Islet precursor cell (in vitro differentiated cells): ENCODE measurements at places on chromosomes 1 and 21.

DNA sequence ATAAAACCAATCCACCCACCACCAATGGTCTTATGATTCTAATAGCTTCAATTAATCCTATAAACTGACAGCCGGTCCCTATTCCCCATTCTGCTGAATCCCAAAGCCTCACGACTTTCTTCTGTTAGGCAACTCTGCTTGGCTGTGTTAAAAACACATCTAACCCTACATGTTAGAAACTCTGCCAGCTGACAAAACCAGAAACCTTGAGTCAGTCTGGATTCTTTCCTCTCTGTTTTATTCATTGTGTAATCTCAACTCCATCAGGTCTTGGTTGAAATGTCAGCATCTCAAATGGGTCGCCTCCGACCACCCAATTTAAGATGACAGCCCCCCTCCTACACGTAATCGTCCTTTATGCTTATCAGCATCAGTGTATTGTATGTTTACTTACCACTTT lies 312.1 kb downstream of the DISC1 start:
- no peak for DNase-seq

- DNase-seq, result no peak
Measured at GRCh38 chr1:244350027-244350426, 101.7 kb downstream of the ADSS2 start.

GRCh38 chr1:95852483-95853070 lies 618.6 kb downstream of the RWDD3 start:
- DNase-seq, result no peak

DNA sequence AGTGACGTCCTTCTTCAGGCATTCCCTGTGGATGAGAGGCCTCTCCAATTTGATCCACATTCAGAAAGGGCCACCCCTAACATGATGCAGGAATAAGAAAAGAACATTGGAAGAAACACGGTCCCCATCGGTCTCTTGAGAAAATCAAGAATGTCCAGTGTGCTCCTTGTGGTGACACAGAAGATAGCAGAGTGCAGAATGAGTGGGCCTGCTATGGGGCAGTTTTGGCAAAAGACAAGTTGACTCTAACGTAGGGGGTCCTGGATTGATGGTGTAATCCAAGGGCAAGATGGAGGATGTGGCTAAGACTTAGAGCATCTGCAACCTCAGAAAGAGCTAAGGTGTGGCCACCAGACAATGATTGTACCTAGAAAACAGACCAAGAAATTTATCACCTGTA lies 45.1 kb upstream of the COP1 start:
- DNase-seq, result no peak

DNA sequence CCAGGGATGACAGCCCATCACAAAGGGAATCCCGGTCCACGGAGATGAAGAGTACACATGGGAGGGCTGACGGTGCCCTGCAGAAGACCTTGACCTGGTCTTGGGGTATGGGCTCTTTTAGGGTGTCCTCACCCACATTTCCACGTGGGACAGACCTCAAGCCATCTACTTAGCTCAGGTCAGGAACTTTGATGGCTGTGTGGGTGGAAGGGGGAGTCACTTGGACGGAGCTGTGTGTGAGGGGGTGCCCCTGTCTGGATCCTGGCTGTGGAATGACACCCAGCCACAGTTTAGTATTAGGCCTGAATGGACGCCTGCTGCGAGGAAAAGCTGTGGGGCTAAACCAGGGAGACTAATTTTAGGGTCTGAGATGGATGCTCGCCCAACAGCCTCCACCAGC lies 10.9 kb upstream of the MIXL1 start:
- no peak for DNase-seq

DNA sequence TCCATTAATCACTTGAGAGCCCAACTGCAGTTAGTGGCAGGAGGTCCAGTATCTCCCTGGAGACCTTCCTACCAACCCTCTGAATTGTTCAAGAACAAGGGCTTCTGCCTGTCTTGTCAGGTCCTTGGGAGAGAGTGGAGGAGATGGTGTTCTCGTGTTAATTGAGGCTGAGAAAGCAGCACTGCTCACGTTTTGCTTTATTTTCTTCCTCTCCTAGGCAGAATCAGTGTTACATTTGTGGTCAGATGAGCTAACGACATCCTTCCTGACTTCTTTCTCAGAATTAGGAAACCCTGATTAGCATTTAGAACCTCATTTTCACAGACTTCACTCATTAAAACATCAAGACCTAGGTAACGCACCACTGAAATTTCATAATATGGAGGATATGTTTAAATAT lies 26.4 kb upstream of the LRIG2 start:
- DNase-seq, result no peak

GRCh38 chr1:178510155-178510554 lies 2.8 kb upstream of the TEX35 start:
- DNase-seq, result no peak

DNA sequence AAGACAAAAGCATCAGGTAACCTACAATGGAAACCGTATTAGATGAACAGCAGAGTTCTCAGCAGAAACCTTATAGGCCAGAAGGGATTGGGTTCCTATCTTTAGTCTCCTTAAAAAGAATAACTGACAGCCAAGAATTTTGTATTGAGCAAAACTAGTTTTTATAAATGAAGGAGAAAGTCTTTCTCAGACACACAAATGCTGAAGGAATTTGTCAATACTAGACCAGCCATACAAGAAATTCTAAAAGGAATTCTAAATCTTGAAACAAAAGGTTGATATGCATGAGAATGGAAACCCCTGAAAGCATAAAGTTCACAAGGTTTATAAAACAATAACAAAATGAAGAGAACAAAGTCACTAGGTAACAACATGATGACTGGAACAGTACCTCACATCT lies 58.1 kb downstream of the NEK7 start:
- no peak for DNase-seq
